Stimulated activated naive B cell treated with anti-CD40 and anti-IgM and Interleukin-4, amounts not matched to agents 10 μg/mL and 1 μg/mL and 100 μg/mL, for 72 hours (primary cell): ENCODE measurements at places on chromosomes 11 and 22.

GRCh38 chr11:108669711-108670110, 4.8 kb downstream of the DDX10 start:
- DNase-seq = no peak

DNA sequence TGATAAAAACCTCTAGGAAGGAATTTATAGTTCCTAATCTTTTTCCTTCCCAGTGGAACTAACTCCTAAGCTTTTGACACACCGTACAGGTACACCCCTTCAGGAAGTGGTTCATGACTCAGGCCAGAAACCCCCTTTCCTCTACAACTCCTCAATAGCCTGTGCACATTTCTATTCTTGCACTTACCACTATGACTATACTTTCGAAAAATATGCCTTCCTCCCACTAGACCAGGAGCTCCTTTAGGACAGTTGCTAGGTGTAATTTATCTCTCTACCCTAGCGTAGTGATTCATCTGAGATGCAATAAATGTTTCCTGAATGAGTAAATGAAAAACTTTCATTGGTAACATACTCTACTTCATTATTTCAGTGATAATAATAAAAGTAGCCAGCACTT, 14.5 kb downstream of the MAP6 start:
- DNase-seq = no peak

DNA sequence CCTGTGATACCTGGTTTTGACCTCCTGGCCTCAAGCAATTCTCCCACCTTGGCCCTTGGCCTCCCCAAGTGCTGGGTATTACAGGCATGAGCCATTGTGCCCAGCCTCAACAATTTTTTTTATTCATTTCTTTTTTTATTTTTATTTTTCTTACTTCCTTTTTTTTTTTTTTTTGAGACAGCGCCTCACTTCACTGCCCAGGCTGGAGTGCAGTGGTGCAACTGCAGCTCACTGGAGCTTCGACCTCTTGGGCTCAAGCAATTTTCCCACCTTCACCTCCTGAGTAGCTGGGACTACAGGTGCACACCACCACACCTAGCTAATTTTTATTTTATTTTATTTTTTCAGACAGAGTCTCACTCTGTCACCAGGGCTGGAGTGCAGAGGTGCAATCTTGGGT, 25.5 kb upstream of the CECR2 start:
- no peak for DNase-seq

GRCh38 chr11:10752061-10752460, 1.0 kb downstream of the CTR9 start:
- DNase-seq = no peak

GRCh38 chr11:90176069-90176468, 41.6 kb downstream of the NAALAD2 start:
- DNase-seq = no peak

DNA sequence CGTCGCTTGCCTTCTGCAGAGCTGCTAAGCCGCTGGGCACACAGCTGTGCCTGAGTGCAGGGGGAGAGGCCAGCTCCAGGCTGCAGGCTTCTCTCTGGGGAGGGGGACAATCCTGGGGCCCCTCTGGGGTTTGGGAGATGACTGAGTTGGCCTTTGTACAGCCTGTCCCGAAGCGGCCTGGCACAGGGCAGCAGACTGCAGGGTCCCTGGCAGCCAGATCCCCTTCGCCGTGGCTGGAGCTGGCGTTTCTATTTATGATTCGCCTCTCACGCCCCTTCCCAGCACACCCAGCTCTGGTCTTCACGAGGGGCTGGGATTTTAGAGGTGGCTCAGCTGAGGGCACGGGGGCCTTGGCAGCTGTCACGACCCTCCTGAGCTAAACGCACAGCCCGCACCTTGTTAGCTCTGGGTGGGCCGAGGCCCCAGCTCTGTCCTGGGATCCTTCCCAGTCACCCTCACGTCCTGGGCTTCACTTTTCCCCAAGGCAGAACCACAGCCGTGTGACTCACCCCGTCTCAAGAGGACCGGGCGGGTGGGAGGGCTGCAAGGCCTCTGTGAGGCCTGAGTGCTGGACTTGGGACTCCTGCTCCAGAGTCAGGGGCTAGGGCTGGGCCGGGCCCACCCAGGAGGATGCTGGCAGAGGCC, 18.4 kb downstream of the OSBPL5 start:
- no peak for DNase-seq

GRCh38 chr11:3959903-3960265, 104.4 kb downstream of the STIM1 start:
- no peak for DNase-seq

- DNase-seq = no peak
Measured at GRCh38 chr22:38310518-38311322, 6.5 kb downstream of the CSNK1E start.

DNA sequence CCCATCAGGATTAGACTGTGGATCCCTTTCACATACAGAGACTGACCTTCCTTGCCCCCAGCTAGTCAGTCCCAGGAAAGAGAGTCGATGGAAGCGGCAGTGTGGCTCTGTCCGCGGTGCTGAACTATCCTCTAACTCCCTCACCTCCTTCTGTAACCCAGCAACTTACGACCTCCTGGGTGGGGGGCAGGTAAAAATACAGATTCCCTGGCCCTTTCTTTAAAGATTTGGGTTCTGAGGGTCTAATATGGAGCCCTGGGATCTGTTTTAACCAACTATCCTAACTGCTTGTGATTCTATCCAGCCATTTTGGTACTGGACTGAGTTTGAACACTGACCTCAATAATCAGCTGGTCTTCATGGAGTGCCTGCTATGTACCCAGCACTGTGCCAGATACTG, 23.2 kb downstream of the MFNG start:
- no peak for DNase-seq

DNA sequence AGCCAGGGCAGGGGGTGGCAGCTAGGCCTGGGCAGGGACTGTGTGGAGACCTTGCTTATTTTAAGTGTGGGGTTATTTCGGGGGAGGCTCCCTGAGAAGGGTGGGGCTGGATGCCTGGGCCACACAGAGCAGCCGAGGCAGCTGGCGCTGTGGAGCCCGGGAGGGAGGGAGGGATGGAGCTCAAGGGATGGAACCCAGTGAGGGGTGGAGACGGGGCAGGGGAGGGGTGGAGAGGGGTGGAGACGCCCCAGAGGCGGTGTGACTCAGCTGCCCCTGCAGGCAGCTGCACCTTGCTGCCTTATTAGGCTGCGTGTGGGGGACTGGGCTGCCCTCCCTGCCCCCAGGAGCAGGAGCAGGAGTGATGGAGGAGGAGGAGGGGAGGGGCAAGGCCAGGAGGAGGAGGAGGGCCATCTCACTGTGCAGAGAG, 9.8 kb upstream of the TSSC4 start:
- no peak for DNase-seq

GRCh38 chr11:64715110-64715509, 7.9 kb downstream of the NRXN2 start:
- DNase-seq = no peak

DNA sequence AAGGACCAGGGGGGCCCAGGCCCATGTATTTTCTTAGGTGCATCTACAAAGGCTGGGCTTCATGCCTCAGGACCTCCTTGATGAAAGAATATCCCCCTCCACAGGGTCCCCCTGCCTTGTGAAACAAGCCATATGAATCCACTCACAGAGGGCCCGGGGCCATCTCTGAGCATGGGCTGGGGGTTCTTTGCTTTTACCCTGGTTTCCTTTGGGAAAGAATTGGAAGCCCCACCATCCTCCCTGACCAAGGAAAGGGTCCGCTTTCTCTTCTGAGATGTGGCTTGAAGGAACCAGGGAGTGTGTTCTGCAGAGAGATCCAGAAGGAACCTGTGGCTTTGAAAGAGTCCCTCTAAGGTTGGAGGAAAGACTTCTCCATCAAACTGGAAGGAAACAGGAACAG, 9.2 kb upstream of the ANO1 start:
- DNase-seq = no peak

GRCh38 chr11:100719809-100720221, 32.7 kb downstream of the ARHGAP42 start:
- no peak for DNase-seq

- peak; percentile 37 for DNase-seq
Measured at GRCh38 chr11:64447831-64448598, 89.1 kb downstream of the RPS6KA4 start.

GRCh38 chr11:67588136-67588503, 4.5 kb downstream of the GSTP1 start:
- DNase-seq = peak; percentile 53

- DNase-seq = no peak
Measured at GRCh38 chr11:23953951-23954710, 542.7 kb upstream of the LUZP2 start.

- DNase-seq = no peak
Measured at GRCh38 chr22:42025421-42025820, 26.8 kb downstream of the WBP2NL start.

DNA sequence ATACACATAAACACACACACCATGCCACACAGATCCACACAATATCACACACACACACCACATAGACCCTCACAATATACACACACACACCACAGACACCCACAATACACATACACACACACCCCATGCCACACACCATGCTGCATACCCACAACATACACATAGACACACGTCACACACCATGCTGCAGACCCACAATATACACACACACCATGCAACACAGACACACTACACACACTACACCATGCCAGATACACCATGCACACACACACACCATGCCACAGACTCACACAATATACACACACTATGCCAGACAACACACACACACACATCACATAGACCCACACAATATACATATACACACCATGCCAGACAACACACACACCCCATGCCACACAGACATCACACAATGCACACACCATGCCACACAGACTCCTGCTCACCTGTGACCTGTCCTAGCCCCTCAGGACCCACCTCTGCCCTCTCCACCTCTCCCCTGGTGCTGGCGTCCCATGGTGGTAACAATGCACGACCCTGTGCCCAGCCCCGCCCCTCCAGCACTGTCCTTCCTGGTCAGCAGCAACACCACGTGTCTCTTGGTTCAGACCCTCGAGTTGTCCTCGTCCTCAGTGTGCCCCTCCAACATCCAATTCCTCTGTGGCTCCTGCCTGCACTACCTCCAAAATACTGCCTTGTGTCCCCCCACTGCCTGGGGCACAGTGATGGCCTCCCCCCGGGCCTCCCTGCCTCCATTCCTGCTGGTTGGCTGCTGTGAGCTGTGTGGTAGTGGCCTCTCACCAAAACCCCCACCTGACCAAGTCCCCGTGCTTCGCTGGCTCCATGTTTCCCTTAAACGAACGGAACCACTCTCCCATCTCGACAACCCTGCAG, 23.7 kb upstream of the RFPL3 start:
- no peak for DNase-seq

- DNase-seq = no peak
Measured at GRCh38 chr22:46736705-46737104, 1.3 kb downstream of the CERK start.

DNA sequence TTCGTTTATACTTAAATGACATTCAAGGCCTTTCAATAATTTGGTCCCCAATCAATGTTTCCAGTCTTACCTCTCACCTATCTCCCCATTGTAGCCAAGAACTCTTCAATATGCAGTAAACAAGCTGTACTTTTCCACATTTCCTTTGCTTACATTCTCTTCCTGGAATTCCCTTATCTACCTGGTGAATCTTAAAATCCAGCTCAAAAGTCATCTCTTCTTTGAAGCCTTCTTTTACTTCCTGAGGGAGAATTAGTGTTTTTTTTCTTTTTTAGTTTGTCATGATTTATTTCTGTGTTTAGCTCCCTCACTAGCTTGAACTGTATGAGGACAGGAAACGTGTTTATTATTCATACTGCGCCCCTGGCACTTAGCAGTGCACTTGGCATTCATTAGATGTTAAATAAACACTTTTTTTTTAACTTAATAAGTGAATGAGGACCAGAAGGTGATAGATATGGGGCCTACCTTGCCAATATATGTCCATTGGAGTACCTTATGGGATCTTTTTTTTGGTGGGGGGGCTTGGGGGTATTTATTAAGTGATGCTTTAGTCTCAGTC, 4.9 kb upstream of the PTS start:
- no peak for DNase-seq

GRCh38 chr11:2795491-2795991, 90.0 kb downstream of the CDKN1C start:
- DNase-seq = no peak

- DNase-seq = no peak
Measured at GRCh38 chr11:3865388-3866193, 10.1 kb downstream of the STIM1 start.

- no peak for DNase-seq
Measured at GRCh38 chr11:12604557-12605153, 69.6 kb upstream of the TEAD1 start.

- no peak for DNase-seq
Measured at GRCh38 chr22:33715237-33715985, 204.9 kb downstream of the LARGE1 start.

GRCh38 chr11:72609476-72609875, 64.7 kb downstream of the PDE2A start:
- no peak for DNase-seq

DNA sequence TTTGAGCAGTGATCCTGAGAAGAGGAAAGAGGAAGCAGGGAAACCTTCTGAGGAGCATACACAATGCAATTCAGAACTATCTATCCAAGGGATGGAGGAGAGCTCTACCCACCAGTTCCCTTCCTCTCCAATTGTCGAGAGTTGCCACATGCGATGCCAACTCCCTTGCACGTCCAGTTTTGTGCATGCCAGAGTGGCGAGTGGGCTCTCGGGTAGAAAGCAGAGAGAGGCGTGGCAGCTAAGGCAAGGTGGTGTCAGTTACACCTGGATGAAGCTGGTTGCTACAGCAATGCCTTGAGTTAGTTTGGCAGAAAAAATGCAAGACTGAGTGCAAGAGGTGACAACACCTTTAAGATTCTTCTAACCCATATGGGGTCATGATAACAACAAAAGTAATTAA, 420.4 kb upstream of the CCDC90B start:
- DNase-seq = no peak

- no peak for DNase-seq
Measured at GRCh38 chr11:14443638-14444037, 56.0 kb downstream of the COPB1 start.

DNA sequence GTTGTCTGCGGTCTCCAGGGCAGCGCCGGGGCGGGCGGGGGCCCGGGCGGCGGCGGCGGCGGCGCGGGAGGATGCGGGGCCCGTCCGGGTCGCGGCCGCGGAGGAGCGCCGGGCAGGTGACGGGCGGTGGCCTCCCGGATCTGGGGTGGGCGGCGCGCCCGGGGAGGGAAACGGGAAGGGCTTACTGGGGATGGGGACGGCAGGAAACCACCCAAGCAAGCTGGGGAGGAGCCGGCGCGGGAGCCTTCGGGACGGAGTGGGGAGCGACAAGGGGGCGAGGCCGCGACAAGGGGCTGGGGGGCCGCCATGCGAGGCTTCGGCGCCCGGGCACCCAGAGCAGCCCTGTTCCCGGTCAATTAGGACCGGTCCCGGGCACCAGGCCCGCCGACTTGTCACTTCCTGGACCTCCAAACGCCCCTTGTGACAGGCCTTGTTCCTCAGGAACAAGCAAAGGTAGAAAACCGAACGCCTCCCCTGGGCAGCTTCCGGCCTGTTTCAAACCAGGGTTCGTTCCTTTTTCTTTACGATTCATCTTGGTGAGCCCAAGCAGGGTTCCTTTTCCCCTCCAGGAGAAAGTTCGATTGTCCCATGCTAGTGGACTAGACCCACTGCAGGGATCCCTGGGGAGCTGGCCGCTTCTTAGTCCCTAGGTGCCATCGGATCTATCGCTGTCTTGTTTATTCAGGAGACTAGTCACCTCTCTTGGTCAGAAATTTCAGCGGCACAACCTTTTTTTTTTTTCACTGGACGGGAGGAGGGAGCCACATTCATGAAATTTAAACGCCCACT, 492 bp downstream of the JHY start:
- DNase-seq = peak; percentile 32

GRCh38 chr11:2933375-2934020, 4.3 kb upstream of the PHLDA2 start:
- peak; percentile 27 for DNase-seq

GRCh38 chr22:19728271-19728670, 4.9 kb downstream of the GP1BB start:
- DNase-seq = no peak

GRCh38 chr22:46695346-46696228, 42.5 kb downstream of the CERK start:
- DNase-seq = no peak
